ENCODE measurements at places on chromosomes 2 and 18.

- no peak for DNase-seq
These were observed 45.3 kb downstream of the PIKFYVE start for GRCh38 chr2:208311321-208311720.

GRCh38 chr2:160411955-160412354, 81.7 kb downstream of the RBMS1 start:
- DNase-seq: no peak

DNA sequence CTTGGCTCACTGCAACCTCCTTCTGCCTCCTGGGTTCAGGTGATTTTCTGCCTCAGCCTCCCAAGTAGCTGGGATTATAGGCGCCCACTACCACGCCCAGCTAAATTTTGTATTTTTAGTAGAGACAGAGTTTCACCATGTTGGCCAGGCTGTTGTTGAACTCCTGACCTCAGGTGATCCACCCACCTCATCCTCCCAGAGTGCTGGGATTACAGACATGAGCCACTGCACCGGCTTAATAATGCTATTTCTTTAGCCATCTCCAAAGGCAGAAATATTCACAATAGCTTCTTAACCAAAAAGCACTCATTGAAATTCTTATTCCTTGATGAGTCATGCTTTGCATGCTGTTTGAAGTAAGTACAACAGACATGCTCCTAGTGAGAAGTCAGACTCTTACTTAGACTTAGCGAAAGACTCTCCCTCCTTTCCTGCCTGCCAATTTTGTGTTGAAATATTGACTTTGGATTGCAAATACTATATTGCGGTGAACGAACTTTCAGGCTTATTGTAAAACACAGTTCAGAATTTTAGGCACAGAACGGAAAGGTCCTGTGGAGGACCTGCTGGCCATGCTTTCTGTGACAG, 4.4 kb downstream of the ACTR3 start:
- peak; percentile 74 for DNase-seq

GRCh38 chr2:228268301-228268700, 86.8 kb upstream of the SPHKAP start:
- DNase-seq: no peak
